ENCODE measurements at places on chromosomes 3 and 15. TPM values are rescaled to one million over a fixed set of nuclear protein-coding genes. Genes with fewer than 3 reads are reported as not detected.

The EEF1AKMT4 gene
- total RNA-seq: 1.2 TPM

The COPS2 gene
- total RNA-seq: 94.0 TPM

The PLS1 gene
- total RNA-seq: 1.8 TPM

The CISH gene
- not detected for total RNA-seq

The ITPR1 gene
- total RNA-seq: 162 TPM

The MKRN3 gene
- total RNA-seq: not detected

The DNAH1 gene
- 5.9 TPM for total RNA-seq

The HOMER2 gene
- 14.1 TPM for total RNA-seq

The P2RY13 gene
- 1.2 TPM for total RNA-seq

The LSMEM2 gene
- total RNA-seq: not detected

The AGTR1 gene
- total RNA-seq: 7.1 TPM

The ATRIP gene
- total RNA-seq: 11.5 TPM

The AADACL2 gene
- not detected for total RNA-seq

The PLSCR2 gene
- not detected for total RNA-seq

The CLSTN2 gene
- 14.4 TPM for total RNA-seq

The C3orf20 gene
- total RNA-seq: 0.07 TPM

The RASA2 gene
- total RNA-seq: 49.4 TPM

Measured in uterus (tissue), 4 donors.